ENCODE measurements at places on chromosomes 11 and 22. TPM values are rescaled to one million over a fixed set of nuclear protein-coding genes. Genes with fewer than 3 reads are reported as not detected.

Gene HARBI1
- polyA plus RNA-seq = 2.8 TPM

Gene CD3D
- polyA plus RNA-seq = 2.2 TPM

Gene PATE4
- not detected for polyA plus RNA-seq

Gene TRIM48
- polyA plus RNA-seq = not detected

Gene MAJIN
- polyA plus RNA-seq = not detected

Gene MYOD1
- polyA plus RNA-seq = not detected

Gene GSTT4
- not detected for polyA plus RNA-seq

Gene FGF4
- polyA plus RNA-seq = not detected

Gene TRIM49D2
- not detected for polyA plus RNA-seq

Gene TMEM126A
- 33.3 TPM for polyA plus RNA-seq

Gene APOL4
- polyA plus RNA-seq = 2.5 TPM

Gene MCAM
- polyA plus RNA-seq = 34.4 TPM

Gene TMEM191B
- 2.6 TPM for polyA plus RNA-seq

Gene ADM2
- 2.2 TPM for polyA plus RNA-seq

Gene KCTD14
- polyA plus RNA-seq = 1.1 TPM

Gene OR52N4
- not detected for polyA plus RNA-seq

Gene CTSC
- polyA plus RNA-seq = 35.3 TPM

Gene CFAP300
- 0.63 TPM for polyA plus RNA-seq

Gene ANO5
- polyA plus RNA-seq = 0.16 TPM

Gene LRRC75B
- 8.5 TPM for polyA plus RNA-seq

Gene POTEH
- polyA plus RNA-seq = not detected

Gene OR56A1
- polyA plus RNA-seq = not detected

Gene OOSP3
- not detected for polyA plus RNA-seq

Gene RASL10A
- polyA plus RNA-seq = 1.0 TPM

Gene ANKK1
- polyA plus RNA-seq = 0.88 TPM

Gene GGT1
- polyA plus RNA-seq = 3.9 TPM

Gene APOA5
- not detected for polyA plus RNA-seq

Gene MS4A15
- not detected for polyA plus RNA-seq

Gene CDC42BPG
- polyA plus RNA-seq = 30.7 TPM

Gene RAB36
- polyA plus RNA-seq = 1.6 TPM

Gene KCNK7
- polyA plus RNA-seq = 19.8 TPM

Gene APOBEC3B
- polyA plus RNA-seq = 4.6 TPM

Gene ASPHD2
- polyA plus RNA-seq = 0.43 TPM

Gene C22orf31
- polyA plus RNA-seq = 0.13 TPM

Gene THYN1
- polyA plus RNA-seq = 22.0 TPM

Gene IL18
- 140 TPM for polyA plus RNA-seq

Gene C22orf15
- polyA plus RNA-seq = not detected

Gene PTDSS2
- 12.4 TPM for polyA plus RNA-seq

Gene TUB
- 0.71 TPM for polyA plus RNA-seq

Gene VWCE
- 0.61 TPM for polyA plus RNA-seq

Gene MS4A6A
- 7.4 TPM for polyA plus RNA-seq

Gene MS4A8
- polyA plus RNA-seq = 0.02 TPM

Gene RIMBP3B
- polyA plus RNA-seq = 0.01 TPM

Gene C22orf23
- 0.16 TPM for polyA plus RNA-seq

Gene KLHDC7B
- 0.14 TPM for polyA plus RNA-seq
